ENCODE measurements at places on chromosomes 7 and 10.
A peak's percentile ranks its signal among the peaks of the same experiment; 100 is the strongest.

DNA sequence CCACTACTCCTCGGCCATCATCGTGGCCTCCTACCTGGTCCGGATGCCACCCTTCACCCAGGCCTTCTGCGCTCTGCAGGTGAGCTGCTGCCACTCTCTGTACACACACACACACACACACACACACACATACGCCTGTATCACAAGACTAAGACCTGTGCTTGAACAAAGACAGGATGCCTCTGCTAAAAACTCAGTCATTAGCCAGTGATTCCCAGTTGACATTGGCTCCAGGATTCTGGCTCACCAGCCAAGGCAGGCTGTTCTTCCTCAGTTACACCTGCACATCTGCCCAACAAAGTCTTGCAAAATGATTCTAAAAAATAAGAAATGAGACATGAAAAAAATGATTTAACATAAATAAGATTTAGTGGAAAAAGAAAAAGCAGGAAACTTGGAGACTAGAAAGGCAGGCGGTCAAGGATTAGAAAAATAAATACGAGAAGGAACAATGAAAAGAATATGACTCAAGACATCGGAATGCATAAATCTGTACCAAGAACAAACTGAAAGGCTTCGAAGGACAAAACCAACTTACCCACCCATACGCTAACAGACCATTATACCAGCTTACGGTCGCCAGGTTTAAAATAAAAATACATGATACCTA lies 7.4 kb upstream of the LRRC18 start:
- DNase-seq, result peak; percentile 34

DNA sequence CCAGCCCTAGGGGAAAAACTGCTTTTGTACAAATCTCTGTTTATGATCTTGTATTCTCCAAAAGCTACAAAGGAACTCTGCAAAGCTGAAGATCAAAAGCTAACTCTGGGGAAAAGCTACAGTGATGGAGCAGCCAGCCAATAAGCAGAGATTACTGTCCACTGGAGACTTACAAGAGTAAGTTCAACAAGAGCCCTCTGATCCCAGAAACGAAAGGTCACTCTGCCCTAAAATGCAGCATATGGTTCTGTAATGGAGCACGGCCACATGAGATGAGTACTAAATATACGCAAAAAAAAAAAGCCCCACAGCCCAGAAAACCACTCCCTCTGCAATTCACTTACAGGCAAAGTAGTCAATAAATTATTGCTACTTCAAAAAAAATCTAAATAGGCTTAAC lies 60.1 kb downstream of the ERCC6 start:
- no peak for DNase-seq

DNA sequence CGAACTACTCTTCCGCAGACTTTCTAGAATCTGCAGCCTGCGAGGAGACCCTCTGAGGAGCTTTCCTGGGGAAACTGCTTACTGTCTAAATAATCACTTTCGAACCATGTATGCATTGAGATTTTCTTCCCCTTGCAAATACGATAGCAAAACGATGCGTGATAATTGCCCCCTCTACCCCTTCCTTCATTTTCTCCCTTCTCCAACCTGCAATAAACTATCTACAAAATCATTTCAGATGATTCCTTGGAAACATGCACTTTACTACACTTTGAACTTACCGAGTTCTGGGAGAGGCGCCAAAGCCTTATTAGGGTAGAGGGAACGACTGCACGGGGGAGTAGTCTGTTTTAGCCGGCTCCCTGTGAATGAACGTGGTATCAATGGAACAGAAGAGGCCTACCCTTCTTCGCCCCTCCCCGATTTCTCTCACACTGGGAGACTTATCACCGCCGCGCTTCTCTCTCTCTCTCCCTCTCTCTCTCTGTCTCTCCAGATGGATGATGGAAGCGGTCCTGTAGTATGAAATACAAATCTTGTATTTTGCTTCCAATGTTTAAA lies at the start of gene FGFBP3:
FGFBP3 (minus strand) TSS at position 370 of the 561 bp plus-strand sequence. CDS start 517 bp downstream, outside the sequence.
- peak; percentile 55 for DNase-seq

- DNase-seq, result no peak
Observed at GRCh38 chr7:27148756-27149641, 1.4 kb upstream of the HOXA6 start.

DNA sequence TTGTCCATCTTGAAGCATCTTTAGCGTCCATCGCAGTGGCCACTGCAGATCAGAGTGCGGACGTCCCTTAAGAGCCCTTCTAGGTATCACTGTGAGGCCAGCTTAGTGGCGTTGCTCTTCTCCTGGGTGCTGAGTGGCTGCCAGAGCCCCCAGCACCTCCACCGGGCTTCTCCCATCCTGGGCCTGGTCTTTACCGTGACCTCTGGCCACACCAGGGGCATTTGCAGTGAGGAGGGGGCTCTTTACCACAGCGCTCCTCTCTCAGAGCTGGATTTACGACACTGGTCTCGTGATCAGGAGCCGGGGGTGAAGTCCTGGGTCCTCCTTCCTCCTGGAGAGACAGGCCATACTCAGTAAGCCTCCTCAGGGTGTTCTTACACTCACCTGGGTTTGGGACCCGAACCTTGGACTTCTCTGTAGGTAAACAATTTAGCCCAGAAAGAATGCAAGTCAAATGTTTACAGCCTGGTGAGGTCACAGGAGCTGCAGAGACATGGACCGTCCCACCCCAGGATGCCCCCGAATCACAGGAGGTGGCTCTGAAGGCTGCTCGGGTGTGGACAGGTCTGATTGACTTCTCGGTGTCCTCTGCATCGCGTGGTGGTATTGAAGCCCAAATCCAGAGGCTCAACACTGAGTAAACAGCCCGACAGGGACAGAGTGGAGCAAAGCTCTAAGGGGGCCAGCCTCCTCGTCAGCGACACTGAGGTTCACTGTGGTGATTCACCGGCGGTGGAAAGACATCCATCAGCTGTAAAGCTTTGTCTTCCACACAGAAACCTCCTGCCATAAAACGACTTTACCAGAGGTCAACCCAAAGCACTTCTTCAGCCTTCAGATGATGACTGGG lies 33.0 kb downstream of the JAKMIP3 start:
- DNase-seq, result no peak
